T-helper 2 cell treated with Interferon-gamma antibody and Interleukin-4, amounts not matched to agents 5 μg/mL and 100 μg/mL, for 36 hours (primary cell): ENCODE measurements at places on chromosomes 13 and 19.

DNA sequence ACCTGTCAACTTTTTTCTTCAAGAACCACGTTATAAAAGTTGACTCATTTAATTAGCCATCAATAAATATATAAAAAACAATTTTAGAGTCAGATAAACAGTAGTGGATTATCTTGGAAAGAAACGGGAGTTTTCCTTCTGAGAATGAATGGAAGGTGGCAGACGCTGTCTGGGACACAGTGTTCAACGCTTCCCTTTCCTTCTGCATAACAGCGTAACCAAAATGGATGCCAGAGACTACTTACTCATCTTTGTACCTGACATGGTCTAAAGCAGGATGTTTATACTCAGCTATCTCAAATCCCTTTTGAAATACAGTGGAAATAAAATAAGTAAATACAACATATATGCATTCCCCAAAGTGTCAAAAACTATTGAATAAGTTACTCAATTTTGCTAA lies 195.2 kb downstream of the LHFPL6 start:
- peaks cover 8% of the 10 kb centered on the region for H3K27me3 ChIP-seq
- no peak overlapping the region for H3K4me3 ChIP-seq
- no peak for DNase-seq
- no peaks in the 10 kb centered on the region for H3K4me1 ChIP-seq
- no peaks in the 10 kb centered on the region for H3K36me3 ChIP-seq
- no peak overlapping the region for H3K27ac ChIP-seq

DNA sequence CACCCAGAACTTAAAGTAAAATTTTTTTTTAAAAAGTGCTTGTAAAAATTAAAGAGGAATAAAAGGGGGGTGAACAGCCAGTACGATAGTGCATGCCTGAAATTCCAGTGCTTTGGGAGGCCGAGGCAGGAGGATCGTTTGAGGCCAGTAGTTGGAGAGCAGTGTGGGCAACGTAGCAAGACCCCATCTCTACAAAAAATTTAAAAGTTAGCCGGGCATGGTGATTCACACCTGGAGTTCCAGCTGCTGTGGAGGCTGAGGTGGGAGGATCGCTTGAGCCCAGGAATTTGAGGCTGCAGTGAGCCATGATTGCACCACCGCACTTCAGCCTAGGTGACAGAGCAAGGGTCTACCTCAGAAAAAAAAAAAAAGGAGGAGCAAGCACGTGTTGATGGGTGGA lies 7.8 kb downstream of the ADAMTSL5 start:
- H3K4me1 ChIP-seq, result peaks cover 8% of the 10 kb centered on the region
- H3K36me3 ChIP-seq, result no peaks in the 10 kb centered on the region
- H3K27me3 ChIP-seq, result peaks cover 18% of the 10 kb centered on the region
- H3K4me3 ChIP-seq, result no peak overlapping the region

GRCh38 chr13:90015565-90016507 lies 1331.7 kb upstream of the MIR17HG start:
- H3K4me3 ChIP-seq, result no peak overlapping the region
- no peak for DNase-seq
- no peaks in the 10 kb centered on the region for H3K4me1 ChIP-seq
- H3K36me3 ChIP-seq, result no peaks in the 10 kb centered on the region

DNA sequence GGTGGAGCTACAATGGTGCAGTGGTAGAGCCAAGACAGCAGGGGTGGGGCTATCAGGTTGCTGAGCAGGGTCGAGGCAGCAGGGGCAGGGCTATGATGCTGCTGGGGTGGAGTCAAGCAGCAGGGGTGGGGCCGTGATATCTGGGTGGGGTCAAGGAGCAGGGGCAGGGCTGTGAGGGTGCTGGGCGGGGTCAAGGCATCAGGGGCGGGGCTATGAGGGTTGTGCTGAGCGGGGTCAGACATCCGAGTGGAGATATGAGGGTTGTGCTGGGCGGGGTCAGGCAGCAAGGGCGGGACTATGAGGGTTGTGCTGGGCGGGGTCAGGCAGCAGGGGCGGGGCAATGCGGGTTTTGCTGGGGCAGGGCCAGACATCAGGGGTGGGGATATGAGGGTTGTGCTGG lies 14.7 kb downstream of the HCN2 start:
- no peaks in the 10 kb centered on the region for H3K36me3 ChIP-seq
- no peaks in the 10 kb centered on the region for H3K4me1 ChIP-seq
- peak; percentile 32 for DNase-seq
- no peaks in the 10 kb centered on the region for H3K27me3 ChIP-seq
- H3K4me3 ChIP-seq, result no peak overlapping the region

- no peak for DNase-seq
- H3K27ac ChIP-seq, result no peak overlapping the region
- H3K4me3 ChIP-seq, result no peak overlapping the region
- no peaks in the 10 kb centered on the region for H3K36me3 ChIP-seq
- no peaks in the 10 kb centered on the region for H3K4me1 ChIP-seq
Observed at GRCh38 chr13:43360892-43361610, 337.7 kb downstream of the DNAJC15 start.

DNA sequence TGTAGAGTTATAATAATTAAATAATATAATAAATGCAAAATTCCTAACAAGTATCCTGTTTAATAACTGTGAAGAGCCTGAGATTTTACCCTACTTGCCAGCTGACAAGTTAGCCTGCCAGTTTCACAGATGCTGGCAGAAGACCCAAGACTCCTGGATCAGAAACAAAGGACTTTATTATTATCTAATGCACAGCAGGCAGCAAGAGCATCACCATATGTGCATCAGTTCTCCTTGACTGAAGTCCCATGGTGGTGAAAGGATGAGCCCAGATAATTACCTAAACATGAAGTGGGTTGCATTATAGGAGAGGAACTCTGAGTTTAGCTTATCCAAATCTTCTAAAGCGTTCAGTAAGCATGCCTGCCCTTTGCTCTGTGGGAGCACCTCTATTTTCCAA lies 39.1 kb upstream of the MTIF3 start:
- no peaks in the 10 kb centered on the region for H3K4me1 ChIP-seq
- H3K4me3 ChIP-seq, result no peak overlapping the region
- DNase-seq, result no peak
- peaks cover 5% of the 10 kb centered on the region for H3K27me3 ChIP-seq
- no peaks in the 10 kb centered on the region for H3K36me3 ChIP-seq

- no peaks in the 10 kb centered on the region for H3K4me1 ChIP-seq
- H3K27ac ChIP-seq, result no peak overlapping the region
- no peak for DNase-seq
- no peaks in the 10 kb centered on the region for H3K27me3 ChIP-seq
Observed at GRCh38 chr13:74794582-74794981, 660.4 kb upstream of the KLF12 start.

GRCh38 chr13:24167666-24168391 lies 7.3 kb downstream of the SPATA13 start:
- no peak overlapping the region for H3K4me3 ChIP-seq
- peaks cover 12% of the 10 kb centered on the region for H3K36me3 ChIP-seq
- peaks cover 7% of the 10 kb centered on the region for H3K4me1 ChIP-seq
- no peak for DNase-seq
- H3K27ac ChIP-seq, result no peak overlapping the region

GRCh38 chr19:3969435-3970312 lies 1.2 kb downstream of the DAPK3 start:
- no peak for DNase-seq
- H3K4me1 ChIP-seq, result peaks cover 8% of the 10 kb centered on the region
- peak overlapping the region; percentile 74 for H3K27ac ChIP-seq
- peaks cover 18% of the 10 kb centered on the region for H3K36me3 ChIP-seq

- no peak overlapping the region for H3K27ac ChIP-seq
- DNase-seq, result no peak
- no peaks in the 10 kb centered on the region for H3K36me3 ChIP-seq
- H3K4me1 ChIP-seq, result peaks cover 3% of the 10 kb centered on the region
- peaks cover 6% of the 10 kb centered on the region for H3K27me3 ChIP-seq
Observed at GRCh38 chr13:109156181-109156935, 526.9 kb downstream of the MYO16 start.

- H3K4me3 ChIP-seq, result no peak overlapping the region
- no peak for DNase-seq
- no peaks in the 10 kb centered on the region for H3K27me3 ChIP-seq
- no peaks in the 10 kb centered on the region for H3K4me1 ChIP-seq
Observed at GRCh38 chr19:441213-441836, 19.5 kb downstream of the SHC2 start.

GRCh38 chr19:19256072-19256969 lies 16.8 kb downstream of the TM6SF2 start:
- no peaks in the 10 kb centered on the region for H3K36me3 ChIP-seq
- H3K27me3 ChIP-seq, result peaks cover 20% of the 10 kb centered on the region
- no peak for DNase-seq
- no peaks in the 10 kb centered on the region for H3K4me1 ChIP-seq
- H3K27ac ChIP-seq, result no peak overlapping the region
- no peak overlapping the region for H3K4me3 ChIP-seq
